ENCODE measurements at places on chromosomes 4 and X.

DNA sequence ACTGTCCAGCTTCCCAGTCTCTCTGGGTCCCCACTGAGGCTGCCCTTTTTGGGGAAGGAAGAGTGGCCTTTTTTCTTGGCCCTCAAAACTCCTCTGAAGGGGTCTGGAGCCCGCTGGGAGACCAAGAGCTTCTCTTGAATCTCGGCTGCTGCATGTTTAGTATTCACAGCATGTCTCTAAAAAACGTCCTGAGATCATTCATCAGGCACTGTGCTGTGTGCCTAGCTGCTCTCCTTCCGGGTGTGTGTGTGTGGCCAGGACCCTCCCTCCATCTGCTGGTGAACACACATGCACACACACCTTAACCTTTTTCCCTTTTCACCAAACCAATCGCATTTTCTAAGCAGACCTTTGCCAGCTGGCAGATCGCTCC, 841 bp upstream of the FRMPD3 start:
- no peak for DNase-seq

DNA sequence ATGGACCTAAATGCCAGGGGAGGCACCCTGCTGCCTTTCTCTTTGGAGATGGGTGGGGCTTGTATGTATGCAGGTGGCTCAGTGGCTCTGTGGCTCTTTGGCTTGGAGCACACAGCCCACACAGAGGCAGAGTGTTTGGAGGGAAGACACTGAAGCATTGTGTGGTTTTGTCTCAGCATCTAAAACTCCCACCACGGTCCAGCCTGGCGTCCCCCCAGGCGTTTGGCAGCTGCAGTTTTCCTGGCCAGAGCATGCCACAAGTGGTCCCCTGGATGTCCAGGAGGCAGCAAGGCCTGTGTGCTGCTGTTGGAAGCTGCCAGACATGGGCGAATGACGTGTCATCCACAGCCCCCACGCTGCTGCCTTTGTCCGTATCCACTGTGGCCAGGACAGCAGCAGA, 32.2 kb upstream of the PSAPL1 start:
- no peak for DNase-seq

GRCh38 chr4:55157559-55158277, 32.3 kb upstream of the KDR start:
- no peak for DNase-seq

- no peak for DNase-seq
Measured at GRCh38 chrX:151184705-151185104, 8.3 kb downstream of the GPR50 start.

DNA sequence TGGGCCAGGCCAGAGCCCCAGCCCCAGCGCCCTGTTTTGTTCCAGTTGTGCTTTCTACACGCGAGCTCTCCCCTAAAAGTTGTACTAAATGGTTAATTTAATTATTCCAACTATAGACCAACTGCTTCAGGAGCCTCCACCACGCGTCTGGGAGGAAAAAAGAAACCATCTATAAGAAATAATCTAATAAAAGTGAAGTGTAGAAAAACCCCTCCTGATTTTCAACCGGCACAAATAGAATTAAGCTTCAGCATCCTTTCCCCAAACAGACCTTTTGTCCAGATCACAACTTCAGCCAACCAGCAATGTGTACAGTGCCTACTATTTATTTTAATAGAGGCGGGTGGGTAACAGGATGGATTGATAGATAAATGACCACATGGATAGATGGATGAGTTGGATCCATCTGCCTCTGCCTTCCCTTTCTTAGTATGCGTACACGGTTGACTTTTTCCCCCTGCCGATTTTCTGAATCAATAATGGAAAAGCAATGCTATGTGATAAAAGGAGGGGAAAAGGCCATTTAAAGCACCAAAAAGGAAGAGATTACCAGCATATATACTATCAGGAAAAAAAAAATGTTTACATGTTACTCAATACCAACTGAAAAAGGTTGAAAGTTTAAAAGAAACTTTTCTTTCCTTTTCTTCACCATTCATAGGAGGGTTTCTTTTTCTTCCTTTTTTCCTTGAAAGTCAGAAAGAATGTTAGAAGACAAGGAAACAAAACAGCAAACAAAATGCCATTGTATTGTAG, 3.7 kb upstream of the PHOX2B start:
- no peak for DNase-seq

GRCh38 chr4:185093603-185094002, 49.5 kb upstream of the SLC25A4 start:
- no peak for DNase-seq

DNA sequence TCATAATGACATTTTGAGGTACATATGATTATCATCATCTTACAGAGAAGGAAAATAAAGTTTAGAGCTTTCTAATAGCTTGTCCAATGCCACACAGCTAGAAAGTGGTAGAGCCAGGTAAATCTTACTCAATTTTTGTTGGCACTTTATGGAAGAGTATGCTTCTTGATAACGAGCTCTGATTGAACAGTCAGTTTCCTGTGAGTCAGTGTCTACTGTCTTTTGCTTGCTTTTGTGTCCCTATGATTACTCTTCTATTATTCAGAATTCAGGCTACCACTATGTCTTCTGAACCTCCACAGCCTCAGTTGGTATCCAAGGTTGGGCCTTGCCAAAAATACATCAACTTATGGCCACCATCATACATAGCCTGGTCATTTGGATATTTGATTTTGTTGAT, 2.6 kb downstream of the FAAH2 start:
- no peak for DNase-seq

DNA sequence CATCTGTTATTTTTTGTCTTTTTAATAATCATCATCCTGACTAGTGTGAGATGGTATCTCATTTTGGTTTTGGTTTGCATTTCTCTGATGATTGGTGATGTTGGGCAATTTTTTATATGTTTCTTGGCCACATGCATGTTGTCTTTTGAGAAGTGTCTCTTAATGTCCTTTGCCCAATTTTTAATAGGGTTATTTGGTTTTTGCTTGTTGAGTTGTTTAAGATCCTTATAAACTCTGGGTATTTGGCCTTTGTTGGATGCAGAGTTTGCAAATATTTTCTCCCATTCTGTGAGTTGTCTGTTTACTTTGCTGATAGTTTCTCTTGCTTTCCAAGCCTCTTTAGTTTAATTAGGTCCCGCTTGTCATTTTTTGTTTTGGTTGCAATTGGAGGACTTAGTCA, 152.1 kb upstream of the MED14 start:
- DNase-seq: no peak

GRCh38 chrX:88613338-88613737, 133.7 kb upstream of the CPXCR1 start:
- DNase-seq: no peak

- no peak for DNase-seq
Measured at GRCh38 chr4:140603286-140603685, 34.5 kb upstream of the UCP1 start.

- DNase-seq: no peak
Measured at GRCh38 chr4:93184053-93184452, 644.5 kb upstream of the ATOH1 start.

- DNase-seq: no peak
Measured at GRCh38 chr4:113756005-113756410, 5.5 kb downstream of the CAMK2D start.

DNA sequence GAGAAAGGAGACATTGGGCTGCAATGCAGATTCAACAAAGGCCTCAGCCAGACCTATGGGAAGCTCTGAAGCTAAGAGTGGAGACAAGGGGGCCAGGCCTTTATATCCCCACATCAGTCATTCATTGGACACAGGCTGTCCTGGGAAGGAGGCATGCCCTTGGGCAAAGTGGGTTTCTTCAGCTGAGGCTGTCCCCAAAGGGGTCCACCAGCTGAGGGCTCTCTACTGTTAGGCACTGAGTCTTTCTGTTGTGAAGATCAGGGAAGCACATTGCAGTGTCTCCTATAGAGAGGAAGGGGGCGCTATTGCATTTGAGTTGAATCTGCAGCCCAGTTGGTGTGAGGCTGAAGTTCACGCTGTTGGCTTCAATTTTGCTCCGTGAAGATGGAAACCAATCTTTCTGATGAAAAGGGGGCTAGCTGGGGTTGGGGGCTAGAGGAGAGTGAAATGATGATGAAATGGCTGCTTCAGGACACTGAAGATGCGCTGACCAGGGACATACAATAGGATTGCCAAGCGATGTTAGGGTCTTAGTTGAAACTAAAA, 48.0 kb downstream of the SLC25A5 start:
- peak; percentile 0 for DNase-seq

DNA sequence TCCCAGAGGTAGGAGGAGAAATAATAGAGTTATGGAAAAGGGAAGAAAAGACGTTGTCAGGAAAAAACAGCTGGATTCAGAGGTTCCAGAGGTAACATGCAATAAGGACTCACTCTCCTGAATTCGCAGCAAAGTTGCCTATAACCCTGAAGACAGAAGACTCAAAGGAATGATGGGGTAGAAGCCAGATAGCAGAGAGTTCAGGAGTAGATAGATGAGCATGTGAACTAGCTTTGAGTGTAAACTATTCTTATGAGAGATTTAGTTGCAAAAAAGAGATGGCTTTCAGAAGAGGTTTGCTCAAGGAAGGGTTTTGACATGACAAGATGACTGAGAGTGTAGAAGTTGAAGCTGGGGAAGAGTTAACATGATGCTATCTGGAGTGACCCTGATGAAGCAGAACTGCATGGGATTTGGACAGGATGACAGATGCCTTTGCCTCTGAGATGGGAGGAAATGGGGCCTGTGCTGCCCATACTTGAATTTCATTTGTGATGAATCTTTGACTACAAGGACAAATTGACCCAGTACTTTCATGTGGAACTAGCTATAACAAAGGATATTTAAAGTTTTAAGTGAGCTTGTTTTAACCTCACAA, 73.9 kb downstream of the AMELX start:
- no peak for DNase-seq

- DNase-seq: no peak
Measured at GRCh38 chr4:143252478-143252877, 67.8 kb downstream of the USP38 start.

DNA sequence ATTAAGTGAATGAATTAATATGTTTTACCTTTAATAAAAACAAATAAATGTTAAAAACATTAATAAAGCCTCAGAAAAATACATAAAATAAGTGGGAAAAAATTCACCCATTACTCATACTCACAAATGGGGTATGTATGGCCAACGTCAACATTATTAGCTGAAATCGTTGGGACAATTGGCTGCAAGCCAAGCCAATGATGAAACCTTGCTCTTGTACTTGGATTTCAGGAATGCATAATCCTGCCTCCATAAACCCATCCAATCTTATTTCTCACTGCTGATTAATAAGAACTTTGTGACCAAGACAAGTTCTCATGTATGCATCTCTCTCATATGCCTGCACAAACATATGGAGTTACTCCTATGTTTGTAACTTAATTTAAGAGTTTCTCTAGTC, 35.3 kb upstream of the ADAMTS3 start:
- no peak for DNase-seq

DNA sequence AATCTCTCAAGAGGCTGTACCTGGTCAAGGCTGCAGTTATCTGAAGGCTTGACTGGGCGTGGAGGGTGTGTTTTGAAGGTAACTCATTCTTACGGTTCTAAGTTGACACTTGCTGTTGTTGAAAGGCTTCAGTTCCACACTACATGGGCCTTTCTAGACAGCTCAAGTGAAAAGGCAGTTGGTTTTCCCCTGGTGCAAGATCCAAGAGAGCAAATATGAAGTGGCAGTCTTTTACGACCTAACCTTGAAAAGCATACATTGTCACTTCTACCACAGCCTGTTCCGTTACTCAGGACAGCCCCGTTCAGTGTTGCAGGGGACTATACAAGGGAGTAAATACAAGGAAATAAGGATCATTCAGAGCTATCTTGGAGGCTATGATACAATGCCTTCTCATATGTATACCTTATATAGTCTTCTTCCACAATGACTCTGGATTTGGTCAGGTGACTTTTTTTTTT, 46.2 kb downstream of the PDS5A start:
- DNase-seq: no peak

- no peak for DNase-seq
Measured at GRCh38 chr4:13522282-13523104, 21.8 kb downstream of the NKX3-2 start.

DNA sequence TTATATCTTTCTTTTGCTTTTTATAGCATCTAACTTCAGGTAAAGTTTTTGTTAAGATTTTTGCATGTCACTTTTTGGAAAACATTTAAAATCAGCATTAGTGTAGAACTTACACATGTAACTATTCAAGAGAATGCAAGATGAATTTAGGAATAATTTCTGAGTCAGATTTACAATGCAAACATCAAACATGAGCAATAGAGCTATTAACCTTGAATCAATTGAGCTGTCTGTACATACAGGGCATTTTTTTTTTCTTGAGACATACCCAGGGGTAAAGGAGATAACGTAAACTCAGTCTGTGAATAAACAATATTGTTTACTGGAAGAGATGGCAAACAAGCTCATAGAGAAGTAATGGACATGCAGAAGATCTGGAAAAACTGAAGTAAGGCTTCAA, 311.5 kb downstream of the IL1RAPL2 start:
- DNase-seq: no peak

DNA sequence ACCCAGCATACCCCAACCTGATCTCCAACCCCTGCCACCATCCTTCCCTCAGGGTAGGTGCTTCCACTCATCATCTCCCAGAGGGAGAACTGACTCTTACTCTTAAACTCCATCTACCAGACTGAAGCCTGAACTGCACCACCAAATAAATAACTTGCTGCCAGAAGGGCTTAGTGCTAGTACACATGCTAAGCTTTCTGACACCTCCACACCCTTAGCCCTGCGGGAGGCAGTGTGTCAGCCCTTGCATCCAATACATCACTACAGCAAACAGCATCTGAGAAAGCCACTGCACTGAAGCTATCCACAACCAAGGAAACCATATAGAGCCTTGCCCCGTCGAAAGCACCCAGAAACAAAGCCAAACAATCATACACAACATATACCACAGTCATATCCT, 68.6 kb upstream of the MCF2 start:
- no peak for DNase-seq

GRCh38 chr4:26264109-26264508, 56.7 kb upstream of the RBPJ start:
- DNase-seq: no peak

DNA sequence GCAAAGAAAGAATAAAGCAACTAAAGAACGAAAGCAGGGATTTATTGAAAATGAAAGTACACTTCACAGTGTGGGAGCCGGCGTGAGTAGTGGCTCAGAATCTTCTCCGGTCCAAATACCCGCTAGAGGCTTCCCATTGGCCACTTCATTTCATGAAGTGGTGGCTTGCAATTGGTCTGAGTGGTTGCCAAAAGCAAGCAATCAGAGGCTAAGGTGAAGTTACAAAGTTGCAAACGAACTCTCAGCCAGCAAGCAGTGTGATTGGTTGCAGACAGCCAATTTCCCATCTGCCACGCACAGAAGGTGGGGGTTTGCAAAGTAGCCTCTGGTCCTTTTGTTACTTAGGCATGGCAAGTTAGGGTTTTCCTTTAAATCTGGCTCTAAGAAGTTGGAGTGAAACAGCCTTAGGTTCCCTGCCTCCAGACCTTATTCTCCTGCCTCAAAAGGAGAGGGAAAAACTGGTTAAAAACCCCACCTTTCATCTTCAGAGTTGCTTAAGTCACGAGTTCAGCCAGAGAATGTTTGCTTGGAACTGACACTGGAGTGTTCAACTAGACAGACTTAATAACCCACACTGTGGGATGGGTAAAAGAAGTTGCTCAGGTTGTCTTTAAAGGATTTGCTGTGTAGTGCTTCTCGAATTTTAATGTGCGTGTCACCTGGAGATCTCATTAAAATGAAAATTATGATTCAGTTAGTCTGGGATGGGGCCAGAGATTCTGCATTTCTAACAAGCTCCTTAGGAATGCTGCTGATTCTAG, 6.9 kb upstream of the CLOCK start:
- DNase-seq: no peak
